T1000 (cell line): ENCODE measurements at places on chromosomes 16 and 17.

DNA sequence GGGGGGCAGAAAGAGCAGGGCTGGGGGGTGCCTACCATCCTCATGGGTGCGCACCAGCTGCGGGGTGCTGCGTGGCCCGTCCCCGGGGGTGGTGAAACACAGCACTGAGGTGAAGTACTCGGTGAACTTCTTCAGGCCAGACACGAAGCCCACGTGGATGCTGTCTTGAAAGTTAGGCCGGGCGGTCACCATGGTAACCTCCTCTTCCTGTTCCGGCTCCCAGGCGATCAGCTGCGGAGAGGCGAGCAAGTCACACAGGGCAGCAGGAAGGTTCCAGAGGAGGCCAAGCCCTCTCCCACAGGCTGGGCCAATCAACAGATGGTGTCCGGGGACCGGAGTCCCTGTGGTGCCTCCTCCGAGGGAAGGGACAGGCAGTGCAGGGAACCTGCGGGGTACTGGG, 90.1 kb upstream of the CDC42EP4 start:
- no peak for DNase-seq

DNA sequence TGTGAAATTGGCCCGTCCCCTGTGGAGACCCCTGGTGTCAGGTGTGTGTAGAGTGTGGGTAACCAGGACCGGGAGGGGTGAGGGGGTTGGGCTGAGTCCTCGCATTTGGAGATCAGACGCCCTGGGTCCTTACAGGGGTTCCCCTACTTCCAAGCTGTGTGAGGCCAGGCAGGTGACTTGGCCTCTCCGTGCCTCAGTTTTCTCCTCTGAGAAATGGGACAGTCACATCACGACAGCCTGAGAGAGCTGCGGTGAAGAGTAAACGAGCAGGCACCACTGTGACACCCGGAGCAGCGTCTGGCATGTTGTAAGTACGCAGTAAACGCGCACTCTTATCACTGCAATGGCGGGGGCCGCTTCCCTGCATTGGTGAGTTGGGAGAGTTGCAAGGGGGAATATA, 152.5 kb upstream of the CIBAR2 start:
- DNase-seq = no peak

DNA sequence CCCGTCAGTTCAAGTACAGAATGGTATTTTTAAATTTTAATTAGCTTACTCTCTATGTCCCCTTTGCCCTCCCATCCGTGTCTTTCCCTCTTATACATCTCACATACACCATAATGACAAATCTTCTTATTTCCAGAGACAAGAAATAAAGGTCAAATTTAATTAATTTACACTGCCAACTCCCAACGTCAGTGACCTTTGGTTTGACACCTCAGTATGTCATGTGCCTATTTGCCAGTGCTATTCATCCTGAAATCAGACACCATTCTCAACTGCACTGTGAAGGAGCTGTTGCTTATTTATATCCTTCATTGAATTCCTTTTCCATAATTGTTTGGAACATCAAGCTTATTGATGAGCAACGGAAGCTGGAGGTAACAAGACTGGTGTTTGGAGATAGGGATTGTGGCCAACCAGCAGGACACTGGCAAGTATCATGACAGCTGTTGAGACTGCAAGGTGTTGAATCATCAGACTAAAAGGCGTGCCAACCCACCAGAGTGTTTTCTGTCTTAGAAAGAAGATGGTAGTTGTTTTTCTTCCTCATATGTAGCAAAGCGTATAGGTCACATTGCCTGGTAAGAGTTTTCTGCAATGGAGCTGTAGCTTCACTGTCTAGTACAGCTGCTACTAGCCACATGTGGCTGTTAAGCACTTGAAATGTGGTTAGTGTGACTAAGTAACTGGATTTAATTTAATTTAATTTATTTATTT, 12.5 kb downstream of the CALCOCO2 start:
- no peak for DNase-seq

DNA sequence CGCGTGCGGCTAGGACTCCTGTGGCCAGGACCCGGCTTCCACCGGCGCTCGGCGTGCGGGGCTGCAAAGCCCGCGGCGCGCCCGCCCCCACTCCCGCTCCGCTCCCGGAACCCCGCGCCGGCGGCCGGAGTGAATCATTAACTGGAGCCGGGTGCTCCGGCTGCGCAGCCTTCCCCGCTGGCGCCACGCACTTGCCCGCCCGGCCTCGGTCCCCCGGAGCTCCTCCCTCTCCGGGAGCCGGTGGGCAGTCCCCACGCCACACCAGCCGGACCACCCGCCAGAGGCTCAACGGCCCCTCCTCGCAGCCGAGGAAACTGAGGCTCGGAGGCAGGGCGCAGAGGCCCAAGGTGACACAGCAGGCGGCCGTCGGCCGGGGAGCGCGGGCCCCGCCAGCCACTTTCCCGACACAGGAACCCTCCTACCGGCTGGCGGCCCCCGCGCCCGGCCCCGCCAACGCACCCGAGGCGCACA, 580 bp downstream of the BCAR1 start:
- DNase-seq = no peak

DNA sequence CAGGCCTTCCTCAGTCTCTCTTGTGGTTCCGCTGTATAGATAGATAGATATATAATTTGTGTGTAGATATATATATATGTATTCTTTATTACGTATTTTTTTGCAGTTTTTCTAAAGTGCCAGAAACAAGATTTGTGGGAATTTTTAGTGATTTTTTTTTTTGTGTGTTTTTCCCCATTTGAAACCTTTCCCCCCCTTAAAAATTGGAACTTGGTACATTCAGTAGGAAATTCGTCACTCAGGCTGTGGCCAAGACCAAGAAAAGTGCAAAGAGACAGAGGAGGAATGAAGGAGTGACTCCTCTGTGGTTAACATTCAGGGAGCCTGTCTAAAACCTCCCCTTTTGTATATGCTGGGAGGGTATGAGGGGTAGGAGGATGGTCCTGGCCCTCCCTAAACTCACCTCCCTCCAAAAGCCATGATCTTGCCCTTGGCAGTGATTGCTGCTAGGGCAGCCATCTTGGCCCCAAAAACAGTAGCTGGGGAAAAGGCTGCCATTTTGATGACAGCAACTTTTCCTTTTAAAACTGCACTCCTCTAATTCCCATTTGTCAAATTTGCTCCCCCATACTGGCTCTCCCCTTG, 15.2 kb downstream of the CHRNB1 start:
- DNase-seq = no peak

GRCh38 chr17:27578718-27579085, 52.3 kb upstream of the LGALS9 start:
- no peak for DNase-seq

DNA sequence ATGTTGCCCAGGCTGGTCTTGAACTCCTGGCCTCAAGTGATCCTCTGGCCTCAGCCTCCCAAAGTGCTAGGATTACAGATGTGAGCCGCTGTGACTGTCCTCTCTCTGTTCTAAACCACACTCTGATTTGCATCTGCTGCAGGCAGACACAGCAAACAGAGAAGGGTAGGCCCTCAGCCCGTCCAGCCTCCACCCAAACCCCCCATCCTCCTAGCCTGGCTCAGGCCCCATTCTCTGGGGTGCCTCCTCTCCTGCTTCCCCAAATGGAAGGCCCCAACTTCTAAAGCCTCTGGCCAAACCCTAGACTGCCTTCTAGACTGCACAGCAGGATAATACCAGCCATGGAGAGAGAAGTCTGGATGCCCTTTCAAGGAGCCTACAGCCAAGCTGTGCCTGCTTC, 4.1 kb upstream of the GFAP start:
- no peak for DNase-seq

DNA sequence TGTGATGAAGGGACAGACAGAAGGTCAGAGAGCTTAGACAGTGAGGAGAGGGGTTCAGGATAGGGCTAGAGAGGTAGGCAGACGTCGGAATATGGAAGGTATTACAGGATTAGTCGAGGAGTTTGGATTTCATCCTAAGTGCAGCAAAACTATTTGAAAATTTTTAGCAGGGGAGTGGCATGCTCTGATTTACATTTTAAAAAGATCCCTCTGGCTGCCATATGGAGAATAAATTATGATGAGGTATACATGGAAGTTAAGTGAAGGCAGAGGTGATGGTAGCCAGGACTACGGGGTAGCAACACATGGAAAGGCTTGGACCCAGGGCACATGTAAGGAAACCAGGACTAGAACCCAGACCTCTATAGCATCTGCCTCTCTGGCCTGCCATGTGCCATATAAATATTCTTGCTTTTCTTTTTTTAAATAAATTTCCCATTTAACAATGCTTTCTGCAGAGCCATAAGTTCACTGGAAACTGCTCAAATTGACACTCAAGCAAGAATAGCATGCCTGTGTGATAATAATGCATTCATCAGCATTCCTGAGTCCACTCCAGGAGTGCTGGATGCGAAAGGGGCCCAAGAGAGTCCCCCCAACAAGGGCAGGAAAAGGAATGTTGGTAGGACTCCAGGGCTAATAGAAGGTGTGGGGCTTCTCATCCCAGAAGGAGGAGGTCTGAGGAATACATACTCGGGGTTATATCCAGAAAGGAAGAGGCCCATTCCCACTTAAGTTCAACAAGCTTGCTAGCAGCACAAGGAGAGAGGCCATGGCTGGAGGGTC, 78.2 kb downstream of the HLF start:
- DNase-seq = no peak

GRCh38 chr16:85618521-85618920, 5.4 kb downstream of the GSE1 start:
- DNase-seq = no peak
